ENCODE measurements at places on chromosomes 3 and 15.

GRCh38 chr3:61092870-61093269 is 158.4 kb downstream of the FHIT start:
- DNase-seq: no peak

DNA sequence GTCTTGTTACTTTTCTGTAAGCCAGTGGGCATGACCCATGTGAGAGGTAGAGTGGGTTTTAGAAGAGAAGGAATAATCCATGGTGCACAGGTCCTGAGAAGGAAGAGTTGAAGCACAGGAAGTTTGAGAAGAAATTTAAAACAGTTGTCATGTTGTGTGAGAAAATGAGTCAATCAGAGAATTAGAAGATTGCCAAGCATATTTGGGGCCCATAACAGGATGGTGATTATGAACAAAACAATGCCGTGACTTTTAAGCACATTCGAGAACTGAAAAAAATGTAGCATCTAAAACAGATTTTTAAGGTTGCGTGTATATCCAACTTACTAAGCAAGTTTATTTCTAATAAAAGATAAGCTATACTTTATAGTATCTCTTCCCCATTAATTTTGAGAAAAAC is 198.7 kb downstream of the RORA start:
- DNase-seq: no peak

DNA sequence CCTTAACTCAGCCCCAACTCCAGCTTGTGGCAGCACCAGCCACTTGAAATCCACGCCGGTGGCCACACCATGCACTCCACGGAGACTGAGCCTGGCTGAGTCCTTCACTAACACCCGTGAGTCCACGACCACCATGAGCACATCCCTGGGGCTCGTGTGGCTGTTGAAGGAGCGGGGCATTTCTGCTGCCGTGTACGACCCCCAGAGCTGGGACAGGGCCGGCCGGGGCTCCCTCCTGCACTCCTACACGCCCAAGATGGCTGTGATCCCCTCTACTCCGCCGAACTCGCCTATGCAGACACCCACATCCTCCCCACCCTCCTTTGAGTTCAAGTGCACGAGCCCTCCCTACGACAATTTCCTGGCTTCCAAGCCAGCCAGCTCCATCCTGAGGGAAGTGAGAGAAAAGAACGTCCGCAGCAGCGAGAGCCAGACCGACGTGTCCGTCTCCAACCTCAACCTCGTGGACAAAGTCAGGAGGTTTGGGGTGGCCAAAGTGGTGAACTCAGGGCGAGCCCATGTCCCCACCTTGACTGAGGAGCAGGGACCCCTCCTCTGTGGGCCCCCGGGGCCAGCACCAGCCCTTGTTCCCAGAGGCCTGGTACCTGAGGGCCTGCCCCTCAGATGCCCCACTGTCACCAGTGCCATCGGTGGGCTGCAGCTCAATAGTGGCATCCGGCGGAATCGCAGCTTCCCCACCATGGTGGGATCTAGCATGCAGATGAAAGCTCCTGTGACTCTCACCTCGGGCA is 42.9 kb downstream of the CCK start:
- no peak for DNase-seq

DNA sequence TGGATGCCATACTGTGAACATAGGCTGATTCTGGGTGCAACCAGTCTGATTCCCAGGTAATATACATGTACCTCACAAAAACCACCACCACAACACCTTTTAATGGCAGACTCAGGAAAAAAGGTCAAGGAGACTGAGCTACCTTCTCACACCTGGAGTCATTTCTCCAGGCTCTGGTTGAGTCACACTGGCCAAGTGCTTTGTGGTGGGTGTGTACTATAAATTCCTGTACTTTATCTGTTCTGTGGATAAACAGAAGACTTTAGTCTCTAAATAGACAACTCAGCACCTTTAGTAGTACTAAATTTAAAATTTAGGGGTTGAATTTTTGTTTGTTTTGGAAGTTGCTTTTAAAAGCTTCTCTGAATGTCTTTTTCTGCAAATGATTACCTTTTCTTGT is 46.7 kb downstream of the TOP2B start:
- DNase-seq: no peak

DNA sequence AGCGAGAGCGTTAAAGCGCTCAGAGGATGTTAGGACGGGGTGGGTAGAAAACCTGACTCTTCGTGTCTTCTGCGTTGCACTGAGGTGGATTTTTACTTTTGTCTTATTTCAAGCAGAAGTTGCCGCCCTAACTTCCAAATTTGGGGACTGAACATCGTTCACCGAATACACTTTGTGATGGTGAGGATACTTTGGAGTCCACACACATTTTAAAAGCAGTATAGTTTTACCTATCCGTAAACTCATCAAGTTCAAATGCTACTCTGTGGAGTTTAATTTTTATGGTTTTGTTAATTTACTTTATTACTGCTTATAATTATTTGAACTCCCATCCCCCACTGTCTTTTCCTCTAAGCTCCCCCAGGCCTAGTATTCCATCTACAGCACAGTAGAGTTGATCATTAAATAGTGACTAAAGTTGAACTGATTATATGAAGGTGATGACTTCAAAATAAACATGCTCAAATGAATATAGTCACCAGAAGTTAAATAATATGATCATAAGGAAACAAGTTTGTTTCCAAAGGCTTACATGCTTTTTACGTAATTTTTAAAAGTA is 617 bp upstream of the EOGT start:
- DNase-seq: no peak

DNA sequence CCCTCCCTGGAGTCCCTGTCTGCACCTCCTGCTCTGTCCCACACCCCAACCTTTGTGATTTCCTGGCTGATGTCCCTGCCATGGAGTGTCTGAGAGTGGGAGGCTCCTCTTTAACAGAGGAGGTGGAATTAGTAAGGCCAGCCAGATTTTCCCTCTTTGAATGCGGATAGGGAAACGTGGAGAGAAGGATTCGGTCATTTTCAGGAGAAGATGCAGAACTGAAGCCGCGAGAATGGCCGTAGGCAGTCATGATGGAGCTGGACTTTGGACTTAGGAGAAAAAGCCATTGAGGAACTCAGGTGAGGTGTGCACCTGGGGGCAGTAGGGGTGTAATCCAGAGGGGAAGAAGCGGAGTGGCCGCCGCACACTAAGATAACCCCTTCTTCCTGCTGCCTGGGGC is 138.1 kb upstream of the ATP10A start:
- no peak for DNase-seq

DNA sequence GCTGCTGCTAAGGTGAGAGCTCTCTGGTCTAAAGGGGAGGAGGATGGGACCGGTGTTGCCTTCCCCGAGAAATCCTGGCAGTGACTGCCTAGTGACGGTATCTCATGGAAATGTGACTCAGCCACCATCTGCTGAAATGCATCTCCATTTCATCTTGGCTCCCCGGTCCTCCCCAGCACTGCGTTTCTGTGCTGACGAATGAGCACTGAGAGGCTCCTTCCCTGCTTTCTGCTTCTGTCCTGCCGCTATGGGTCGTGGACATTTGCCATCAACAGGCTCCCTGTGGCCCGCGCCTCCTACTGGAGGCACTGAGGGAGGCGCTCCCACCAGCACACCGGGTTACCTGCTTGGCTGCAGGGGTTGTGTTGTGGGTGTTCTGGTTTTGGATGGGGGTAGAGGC is 13.5 kb upstream of the SEC13 start:
- no peak for DNase-seq

DNA sequence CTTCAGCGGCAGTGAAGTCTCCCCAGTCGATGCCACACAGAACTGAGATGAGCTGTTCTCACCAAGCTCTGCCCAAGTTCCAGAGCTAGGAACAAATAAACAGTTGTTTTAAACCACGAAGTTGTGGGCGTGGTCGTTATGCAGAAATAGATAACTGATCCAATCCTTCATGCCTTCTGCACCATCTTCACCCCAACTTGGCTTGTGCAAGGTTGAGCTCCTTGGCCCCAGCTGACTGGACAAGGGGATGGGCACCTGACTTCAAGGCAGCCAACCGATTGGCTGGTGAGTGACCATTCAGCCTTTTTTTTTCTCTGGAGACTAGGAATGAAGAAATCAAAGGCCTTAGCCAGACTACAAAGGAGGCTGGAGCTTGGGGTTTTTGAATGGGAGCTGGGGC is 23.9 kb downstream of the LINGO1 start:
- no peak for DNase-seq

DNA sequence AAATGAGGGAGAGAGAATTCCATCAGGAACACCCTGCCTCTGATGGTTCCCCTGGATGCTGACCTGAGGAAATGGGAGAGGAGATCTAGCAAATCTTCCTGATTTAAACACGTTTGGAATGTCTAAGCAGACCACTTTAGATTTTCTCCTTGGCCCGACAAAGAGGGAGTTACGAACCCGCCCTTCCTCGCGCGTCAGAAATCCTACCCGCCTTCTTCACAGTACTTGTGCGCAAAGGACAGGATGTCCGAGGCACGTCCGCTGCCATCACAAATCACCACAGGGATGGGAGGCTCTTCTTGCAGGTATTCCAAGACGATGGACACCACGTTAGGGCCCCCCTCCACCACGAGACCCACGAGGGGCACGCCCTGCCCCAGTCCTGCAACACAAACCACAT is 38.6 kb downstream of the TRPM1 start:
- DNase-seq: peak; percentile 44

GRCh38 chr3:181326637-181327223 is 337.2 kb upstream of the DNAJC19 start:
- DNase-seq: no peak

DNA sequence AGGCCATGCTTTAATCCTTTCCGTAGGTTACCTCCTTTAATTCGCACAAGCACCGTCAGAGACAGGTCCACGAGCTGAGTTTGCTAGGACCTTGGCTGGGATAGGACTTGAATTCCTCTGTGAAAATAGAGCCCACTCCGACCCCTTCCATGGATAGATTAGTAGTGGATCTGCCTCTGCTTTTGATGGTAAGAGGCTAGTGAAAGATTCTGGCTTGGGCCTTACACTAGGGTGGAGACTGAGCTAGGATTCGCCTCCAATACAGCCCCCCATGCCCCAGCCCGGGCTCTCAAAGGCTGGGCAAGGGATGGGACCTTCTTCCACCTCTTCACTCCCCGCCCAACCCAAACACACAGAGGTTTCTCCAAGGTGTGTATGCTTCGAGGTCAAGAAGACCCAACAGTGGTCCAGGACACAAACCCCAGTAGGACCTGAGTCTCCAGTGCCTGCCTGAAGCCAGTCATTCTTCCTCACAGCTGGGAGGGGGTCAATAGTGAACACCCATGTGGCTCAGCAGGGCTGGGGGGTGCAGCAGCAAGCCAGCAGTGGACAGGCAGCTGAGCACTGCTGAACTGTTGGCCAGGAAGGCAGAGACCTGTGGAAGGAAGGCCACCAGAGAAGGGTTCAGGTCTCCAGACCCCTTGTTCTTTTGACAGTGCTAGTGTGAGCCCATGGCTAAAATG is 75.7 kb downstream of the SPSB4 start:
- no peak for DNase-seq

GRCh38 chr3:130377960-130378676 is 32.6 kb downstream of the COL6A5 start:
- DNase-seq: no peak

- DNase-seq: no peak
Measured at GRCh38 chr15:34331809-34332208, 5.8 kb downstream of the SLC12A6 start.

DNA sequence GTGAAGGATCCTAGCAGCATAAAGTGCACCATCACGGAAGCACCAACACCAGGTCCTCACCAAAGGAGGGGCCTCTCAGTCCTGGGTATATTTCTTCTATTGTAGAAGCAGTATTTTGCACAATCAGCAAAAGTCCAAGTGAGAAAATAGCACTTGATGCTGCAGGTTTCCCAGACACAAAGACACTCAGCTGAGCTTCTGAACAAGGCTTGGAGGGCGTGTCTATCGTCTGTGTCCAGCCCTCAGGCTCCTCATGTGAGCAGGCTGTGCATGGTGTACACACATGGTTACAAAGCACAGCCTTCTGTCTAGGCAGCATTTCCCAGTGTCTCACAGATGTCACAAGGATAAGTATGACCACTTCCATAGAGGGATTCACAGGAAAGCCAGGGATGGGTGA is 98.3 kb upstream of the SPATA12 start:
- DNase-seq: no peak

DNA sequence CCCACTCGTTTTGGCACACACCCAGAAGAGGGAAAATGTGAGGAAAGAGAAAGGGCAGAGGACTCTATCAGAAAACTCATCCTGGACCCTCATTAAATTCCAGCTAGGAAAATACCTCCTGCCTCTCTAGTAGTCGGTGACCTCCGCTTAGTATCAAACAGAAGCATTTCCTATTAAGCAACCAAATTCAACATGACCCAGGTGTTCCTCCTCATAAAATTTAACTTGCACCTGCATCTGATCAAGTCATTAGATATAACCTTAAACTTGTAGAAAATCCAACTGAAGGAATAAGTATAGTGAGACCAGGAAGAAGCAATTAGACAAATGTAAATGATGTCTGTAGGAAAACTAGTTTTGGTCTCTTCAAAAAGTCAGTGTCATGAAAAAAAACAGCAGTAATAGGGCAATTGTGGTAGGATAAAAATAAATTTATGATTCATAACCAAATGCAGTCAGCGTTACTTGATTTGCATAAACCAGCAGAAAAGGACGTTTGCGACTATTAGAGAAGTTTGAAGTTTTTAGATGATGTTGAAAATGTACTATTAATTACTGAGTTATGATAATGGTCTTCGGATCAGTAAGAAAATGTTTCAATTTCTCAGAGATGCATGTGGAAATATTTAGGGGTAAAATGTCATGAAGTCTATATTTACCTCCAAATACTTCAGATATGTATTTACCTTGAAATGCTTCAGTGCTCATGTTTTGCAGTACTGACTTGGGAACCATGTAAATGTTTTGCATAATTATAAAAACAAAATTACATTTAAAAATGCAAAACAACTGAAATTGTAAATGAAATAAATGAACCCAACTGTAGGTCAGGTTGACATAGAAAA is 44.6 kb downstream of the LDHAL6B start:
- no peak for DNase-seq

DNA sequence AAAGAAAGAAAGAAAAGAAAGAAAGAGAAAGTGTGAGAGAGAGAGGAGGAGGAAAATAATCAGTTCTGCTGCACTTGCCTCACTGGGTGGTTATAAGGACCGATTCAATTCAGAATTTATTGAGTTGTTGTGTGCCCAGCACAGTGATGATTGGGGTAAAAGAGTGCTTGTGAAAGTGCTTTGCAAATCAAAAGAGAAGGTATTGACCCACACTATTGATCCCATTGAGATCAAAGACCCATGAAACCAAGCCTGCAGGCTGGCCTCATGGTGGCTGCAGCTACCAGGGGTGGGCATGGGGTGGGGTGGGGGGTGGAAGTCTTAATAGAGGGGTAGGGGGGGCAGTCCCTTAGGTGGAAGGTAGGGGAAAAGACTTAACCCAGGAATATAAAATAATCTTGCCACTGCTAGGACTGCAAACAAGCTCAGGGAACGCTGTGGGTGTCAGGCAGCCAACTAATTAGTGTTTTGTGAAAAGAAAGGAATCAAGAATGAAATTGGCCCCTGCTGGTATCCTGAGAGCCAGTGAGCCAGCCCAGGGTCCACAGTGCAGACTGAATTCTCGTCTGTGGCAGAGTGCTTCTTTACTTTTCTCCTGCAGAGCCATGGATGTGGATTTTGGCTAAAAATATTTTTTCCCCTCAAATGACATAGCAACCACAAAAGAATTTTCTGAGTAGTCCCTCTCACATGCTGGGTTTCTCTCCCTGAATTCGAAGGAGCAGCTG is 34.2 kb downstream of the CLEC3B start:
- DNase-seq: no peak

Data from left ventricle myocardium superior (tissue), 1 donor.